NCI-H69 (cell line): ENCODE measurements at places on chromosomes 16 and 17.

DNA sequence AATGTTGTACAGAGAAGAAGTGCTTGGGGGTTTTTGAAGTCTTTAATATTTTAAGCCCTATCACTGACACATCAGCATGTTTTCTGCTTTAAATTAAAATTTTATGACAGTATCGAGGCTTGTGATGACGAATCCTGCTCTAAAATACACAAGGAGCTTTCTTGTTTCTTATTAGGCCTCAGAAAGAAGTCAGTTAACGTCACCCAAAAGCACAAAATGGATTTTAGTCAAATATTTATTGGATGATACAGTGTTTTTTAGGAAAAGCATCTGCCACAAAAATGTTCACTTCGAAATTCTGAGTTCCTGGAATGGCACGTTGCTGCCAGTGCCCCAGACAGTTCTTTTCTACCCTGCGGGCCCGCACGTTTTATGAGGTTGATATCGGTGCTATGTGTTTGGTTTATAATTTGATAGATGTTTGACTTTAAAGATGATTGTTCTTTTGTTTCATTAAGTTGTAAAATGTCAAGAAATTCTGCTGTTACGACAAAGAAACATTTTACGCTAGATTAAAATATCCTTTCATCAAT is 57.8 kb downstream of the HLF start:
- no peak for DNase-seq

DNA sequence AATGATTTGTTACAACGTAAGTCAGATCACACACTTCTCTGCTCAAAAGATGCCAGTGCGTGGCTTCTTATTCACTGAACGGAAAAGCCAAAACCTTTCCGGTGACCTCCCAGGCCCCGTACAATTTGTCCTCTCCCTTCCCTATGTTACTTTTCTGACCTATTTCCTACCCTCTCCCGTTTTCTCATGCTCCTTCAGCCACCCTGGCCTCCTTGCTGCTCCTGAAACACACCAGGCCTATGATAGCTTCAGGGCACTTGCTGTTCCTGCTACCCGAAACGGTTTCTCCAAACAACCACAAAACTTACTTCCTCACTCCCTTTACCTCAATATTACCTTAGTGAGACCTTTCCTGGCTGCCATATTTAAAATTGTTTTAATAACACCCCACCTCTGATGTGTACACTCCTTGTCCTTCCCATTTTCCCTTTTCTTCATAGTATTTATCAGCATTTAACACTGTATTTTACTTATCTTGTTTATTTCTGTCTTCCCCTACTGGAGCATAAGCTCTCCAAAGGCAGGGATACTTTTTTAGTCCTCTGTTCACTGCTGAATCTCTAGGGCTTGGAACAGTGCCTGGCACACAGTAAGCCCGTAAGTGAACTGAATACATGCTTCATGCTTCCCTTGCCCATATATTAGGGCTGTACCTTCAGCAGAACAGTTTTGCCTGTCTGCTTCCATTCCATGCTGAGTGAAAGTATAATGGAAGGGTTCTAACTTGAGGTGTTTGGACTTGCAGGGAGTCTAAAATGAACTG is 10.9 kb upstream of the ARL2BP start:
- peak; percentile 18 for DNase-seq

- DNase-seq = no peak
Measured at GRCh38 chr17:36535669-36536081, 888 bp downstream of the PIGW start.

DNA sequence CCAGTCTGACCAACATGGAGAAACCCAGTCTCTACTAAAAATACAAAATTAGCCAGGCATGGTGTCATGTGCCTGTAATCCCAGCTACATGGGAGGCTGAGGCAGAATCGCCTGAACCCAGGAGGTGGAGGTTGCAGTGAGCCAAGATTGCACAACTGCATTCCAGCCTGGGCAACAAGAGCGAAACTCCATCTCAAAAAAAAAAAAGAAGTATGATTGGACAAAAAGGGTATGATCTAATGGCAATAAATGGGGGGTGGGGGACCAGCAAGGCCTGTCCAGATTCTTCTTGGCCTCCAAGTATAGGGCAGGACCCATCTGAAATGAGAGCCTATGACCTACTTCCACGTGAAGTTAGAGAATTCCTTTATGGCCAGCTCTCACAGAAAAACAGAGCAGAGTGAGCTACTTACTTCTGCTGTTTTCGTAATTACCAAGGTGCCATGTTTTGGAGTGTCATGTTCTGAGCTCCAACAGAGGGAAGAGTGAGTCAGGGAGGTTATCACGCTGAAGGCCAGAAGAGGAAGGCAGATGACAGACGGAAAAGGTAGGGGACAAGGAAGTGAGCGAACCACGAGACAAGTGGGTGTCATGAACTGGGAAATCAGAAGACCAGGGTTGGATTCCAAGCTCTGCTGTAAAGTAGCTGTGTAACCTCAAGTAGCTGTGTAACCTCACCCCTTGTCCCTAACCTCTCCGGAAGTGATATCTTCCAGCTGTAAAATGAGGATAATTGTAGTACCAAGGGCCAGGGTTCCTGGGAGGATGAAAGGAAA is 3.6 kb upstream of the ZMYND15 start:
- DNase-seq = no peak

GRCh38 chr16:88570691-88571092 is 489 bp downstream of the ZC3H18 start:
- peak; percentile 32 for DNase-seq

DNA sequence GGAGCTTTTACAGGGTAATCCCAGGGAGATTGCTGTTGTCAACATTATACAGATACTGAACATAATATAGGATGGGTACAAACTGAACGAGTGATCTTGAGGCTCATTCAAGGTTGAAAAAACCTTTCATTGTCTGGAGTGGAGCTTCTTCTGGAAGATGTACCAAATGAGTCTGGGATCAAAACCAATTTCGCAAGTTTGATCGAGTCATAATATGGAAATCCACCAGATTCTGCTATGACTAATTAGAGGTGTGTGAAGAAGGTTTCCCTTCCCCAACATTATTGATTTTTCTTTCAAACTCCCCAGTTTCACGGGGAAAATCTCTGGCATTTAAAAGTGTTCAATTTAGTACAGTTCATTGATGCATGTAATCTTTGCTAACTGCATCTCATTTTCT is 324.1 kb downstream of the ZFHX3 start:
- DNase-seq = no peak

- peak; percentile 40 for DNase-seq
Measured at GRCh38 chr16:19153876-19154275, 14.2 kb upstream of the SYT17 start.

DNA sequence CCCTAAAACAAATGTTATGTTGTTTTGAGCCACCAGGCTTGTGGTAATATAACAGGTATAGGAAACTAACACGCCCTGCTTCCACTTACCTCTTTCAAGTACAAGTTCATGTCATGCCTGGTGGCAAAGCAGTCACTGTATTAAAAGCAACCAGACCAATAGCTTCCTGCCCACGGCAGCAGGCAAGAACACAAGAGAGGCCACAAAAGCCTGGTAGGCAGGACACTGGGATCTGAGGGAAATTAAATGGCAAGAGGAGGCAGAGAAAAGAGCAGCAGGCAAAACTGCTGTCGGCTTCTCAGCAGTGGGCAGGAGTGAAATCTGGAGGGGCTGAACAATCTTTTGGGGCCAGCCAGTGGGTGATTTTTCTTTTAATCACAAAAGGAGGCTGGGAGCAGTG is 2.2 kb downstream of the CYTH1 start:
- DNase-seq = peak; percentile 53

- DNase-seq = no peak
Measured at GRCh38 chr17:37065486-37066321, 117.0 kb downstream of the AATF start.

- peak; percentile 32 for DNase-seq
Measured at GRCh38 chr17:55601874-55602364, 90.7 kb upstream of the SMIM36 start.

GRCh38 chr17:9291912-9292560 is 270.7 kb downstream of the NTN1 start:
- no peak for DNase-seq

GRCh38 chr16:65863236-65863635 is 503.3 kb upstream of the CDH5 start:
- DNase-seq = no peak

- peak; percentile 56 for DNase-seq
Measured at GRCh38 chr17:55363033-55363432, 58.6 kb downstream of the MMD start.

GRCh38 chr16:77166726-77167125 is 24.3 kb upstream of the MON1B start:
- no peak for DNase-seq

GRCh38 chr17:81701288-81702071 is 1.7 kb upstream of the MRPL12 start:
- DNase-seq = no peak

DNA sequence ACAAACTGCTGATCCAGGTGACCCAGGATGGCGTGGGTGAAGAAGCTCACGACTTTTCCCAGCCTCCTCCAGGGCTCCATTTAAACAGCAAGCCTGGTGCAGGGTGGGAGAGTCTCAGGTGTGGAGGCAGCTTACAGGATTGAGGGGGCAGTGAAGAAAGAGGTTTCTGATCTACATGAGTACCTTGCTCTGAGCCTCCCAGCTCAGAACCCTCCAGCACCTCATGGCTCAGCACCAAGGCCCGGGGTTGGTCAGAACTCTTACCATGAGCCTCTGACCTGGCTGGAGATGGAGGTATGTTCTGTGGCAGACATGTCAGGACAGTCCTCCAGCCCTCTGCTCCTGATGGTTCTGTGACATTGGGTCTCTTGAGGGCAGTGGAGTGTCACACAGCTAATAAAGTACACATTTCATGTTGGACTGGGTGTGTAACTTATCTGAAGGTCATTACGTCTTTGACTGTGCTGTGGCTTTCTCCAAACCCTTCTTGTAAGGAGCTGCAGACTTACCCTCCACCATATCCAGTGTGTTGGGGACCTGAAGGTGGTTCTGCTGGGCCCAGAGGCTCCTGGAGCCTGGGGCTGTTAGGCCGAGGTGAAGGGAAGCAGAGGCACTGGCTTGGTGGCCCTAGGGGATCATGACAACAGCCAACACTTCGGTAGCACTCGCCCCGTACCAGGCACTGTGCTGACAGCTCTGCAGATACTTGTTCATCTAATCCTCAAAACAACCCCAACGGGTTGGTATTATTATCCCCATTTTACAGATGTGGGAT is 3.8 kb upstream of the DCAF7 start:
- DNase-seq = no peak

DNA sequence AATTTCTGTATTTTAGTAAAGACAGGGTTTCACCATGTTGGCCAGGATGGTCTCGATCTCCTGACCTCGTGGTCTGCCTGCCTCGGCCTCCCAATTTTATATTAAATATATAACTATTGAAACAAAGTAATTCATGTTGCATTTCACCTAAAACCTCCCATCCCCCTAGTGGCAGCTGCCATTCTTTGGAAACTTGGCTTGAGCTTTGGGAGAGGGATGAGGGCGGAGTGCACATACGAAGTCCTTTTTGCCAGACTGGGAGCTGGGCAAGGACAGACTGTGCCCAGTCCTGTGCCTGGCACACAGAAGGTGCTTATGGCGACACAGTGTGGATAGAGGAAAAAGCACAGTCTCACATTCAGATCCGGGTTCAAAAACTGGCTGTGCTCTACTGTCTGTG is 83.8 kb downstream of the NETO2 start:
- no peak for DNase-seq

GRCh38 chr17:59337741-59338299 is 6.4 kb downstream of the YPEL2 start:
- DNase-seq = peak; percentile 65

DNA sequence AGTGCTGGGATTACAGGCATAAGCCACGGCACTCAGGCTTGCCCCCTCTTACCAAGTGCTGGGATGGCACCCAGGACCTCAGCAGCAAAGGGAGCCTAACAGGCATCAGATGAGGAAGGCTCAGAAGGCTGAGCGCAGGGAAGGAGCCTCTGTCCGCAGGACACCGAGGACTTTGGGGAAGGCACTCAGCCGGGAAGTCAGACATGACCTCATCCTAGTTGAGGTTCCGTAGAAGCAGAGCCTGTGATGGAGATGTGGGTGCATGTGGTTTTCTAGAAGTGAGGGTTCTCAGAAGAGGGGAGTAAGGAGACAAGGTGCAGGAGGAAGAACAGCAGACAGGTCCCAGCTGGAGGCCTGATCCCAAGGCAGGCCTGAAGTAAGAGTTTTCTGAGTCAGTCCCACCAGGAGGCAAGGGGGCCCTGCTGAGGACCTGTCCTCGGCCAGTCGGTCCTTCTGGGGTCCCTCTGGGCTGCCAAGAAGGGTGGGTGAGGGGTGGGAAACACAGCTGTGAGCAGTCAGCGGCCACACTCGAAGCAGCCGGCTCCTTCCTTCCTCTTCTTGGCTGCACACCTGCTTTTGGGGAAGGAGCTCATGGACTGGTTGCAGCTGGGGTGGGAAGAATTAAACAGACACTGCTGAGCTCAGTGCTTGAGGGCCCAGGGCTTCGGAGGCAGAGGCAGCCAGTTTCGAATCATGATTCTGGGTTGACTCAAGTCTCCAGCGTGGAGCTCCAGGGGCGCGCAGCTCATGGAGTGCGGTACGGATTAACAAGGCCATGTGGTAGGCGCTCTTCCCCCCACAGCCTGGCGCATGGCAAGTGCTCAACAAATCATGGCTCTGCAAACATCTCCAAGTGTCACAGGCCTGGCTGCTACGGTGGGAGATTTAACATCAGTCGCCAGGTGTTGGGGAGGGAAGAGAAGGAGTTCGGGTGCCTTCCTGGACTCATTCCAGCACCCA is 38.9 kb upstream of the SNN start:
- DNase-seq = peak; percentile 23

DNA sequence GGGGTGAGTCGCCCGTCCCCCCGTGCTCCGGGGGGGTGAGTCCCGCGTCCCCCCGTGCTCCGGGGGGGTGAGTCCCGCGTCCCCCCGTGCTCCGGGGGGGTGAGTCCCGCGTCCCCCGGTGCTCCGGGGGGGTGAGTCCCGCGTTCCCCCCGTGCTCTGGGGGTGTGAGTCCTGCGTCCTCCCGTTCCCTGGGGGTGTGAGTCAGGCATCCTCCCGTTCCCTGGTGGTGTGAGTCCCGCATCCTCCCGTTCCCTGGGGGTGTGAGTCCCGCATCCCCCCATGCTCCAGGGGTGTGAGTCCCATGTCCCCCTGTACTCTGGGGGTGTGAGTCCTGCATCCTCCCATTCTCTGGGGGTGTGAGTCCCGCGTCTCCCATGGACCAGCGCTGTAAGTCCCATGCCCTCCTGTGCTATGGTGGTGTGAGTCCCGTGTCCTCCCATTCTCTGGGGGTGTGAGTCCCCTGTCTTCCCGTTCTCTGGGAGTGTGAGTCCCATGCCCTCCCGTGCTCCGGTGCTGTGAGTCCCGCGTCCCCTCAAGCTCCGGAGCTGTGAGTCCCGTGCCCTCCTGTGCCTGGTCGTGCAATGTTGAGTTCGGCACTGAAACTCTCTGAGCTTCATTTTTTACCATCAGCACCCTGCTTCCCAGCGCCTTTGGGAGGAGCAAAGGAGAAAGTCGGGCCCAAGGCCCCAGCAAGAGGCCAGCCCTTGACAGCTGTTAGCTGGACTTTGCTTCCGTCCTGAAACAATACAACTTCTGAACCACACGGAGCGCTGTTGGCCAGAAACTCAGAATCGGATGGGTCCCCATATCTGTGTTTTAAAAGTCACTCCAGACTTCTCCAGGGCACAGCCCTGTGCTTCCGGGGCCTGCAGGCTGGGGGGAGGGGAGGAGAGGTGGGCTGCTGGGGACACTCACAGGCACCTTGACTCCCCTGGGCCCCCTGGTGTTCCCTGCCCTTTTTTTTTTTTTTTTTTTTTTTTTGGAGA is 11.5 kb upstream of the ZC3H18 start:
- DNase-seq = peak; percentile 85

- DNase-seq = no peak
Measured at GRCh38 chr16:81335669-81336068, 20.9 kb downstream of the GAN start.
